ENCODE measurements at places on chromosomes 12 and 14.

- no peak for DNase-seq
These were observed 31.4 kb downstream of the EVL start for GRCh38 chr14:100096656-100097055.

GRCh38 chr14:20386276-20386855, 26.9 kb downstream of the TEP1 start:
- no peak for DNase-seq

GRCh38 chr12:102483466-102483865, 3.1 kb upstream of the IGF1 start:
- DNase-seq: no peak

- DNase-seq: no peak
These were observed 88.7 kb downstream of the TRAFD1 start for GRCh38 chr12:112214064-112214463.

GRCh38 chr12:58349161-58349560, 407.8 kb downstream of the ATP23 start:
- peak; percentile 21 for DNase-seq

DNA sequence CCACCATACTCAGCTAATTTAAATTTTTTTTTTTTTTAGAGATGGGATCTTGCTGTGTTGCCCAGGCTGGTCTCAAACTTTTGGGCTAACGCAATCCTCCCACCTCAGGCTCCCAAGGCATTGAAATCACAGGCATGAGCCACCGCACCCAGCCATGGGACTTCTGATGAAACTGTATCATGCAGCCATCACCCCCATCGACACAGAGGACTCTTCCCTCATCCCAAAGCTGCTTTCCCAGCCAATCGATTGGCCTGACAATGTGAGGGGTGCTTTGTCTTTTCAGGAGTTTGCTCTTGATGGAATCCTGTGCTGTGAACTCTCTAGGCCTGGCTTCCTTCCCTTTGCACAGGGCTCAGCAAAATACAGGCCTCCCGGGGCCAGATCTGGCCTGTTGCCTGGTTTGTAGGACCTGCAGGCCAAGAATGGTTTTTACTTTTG, 59.6 kb upstream of the NCOR2 start:
- peak; percentile 58 for DNase-seq

DNA sequence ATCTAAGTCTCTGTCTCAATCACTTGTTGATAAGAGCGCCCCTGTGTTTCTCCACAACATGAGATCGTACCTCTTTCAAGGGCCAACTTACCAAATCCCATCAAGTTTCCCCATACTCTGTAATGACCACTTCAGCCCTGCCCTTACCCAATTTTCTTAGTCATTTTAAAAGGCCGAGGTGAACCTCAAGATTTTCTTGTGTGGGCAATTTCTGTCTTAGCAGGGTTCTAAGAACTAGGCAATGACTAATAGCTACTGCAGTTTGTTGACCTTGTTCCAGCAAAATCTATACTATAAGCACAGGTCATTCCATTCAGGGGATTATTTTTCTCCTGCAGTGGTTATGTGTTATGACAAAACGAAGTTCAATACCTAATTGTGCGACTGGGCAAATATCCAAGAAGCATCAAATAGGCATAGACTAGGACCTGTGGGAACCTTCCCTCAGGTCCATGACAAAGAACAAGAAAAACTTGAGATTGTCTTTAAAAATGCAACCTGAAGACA, 359.8 kb downstream of the PCNX1 start:
- no peak for DNase-seq

DNA sequence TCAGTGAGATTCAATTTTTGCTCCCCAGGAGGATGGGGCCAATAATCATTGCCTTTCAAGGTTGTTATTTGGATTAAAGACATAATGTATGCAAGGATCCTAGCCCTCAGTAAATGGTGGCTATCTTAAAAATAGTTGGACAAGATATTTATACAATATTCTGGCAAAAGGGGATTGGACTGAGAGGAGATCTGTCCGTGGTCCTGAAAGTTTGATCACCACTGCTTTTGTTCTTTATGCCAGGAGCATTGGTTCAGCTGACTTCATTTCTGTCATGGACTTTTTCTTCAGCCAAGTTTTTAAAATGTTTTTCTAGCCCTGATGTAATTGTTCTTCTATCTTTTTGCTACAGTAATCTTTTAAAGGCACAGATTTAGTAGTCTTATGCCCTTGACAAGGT, 70.2 kb upstream of the TCL1A start:
- peak; percentile 13 for DNase-seq

Data from mucosa of gallbladder (tissue), 1 donor.